Thyroid gland (tissue), 4 donors: ENCODE measurements at places on chromosomes 5 and 9. TPM values are rescaled to one million over a fixed set of nuclear protein-coding genes. Genes with fewer than 3 reads are reported as not detected.

Gene RNF224
- total RNA-seq = not detected

Gene DNAH5
- total RNA-seq = 1.3 TPM

Gene SMIM27
- 14.7 TPM for total RNA-seq

Gene CTXN3
- not detected for total RNA-seq

Gene CENPH
- 3.4 TPM for total RNA-seq

Gene GZMA
- total RNA-seq = not detected

Gene AGXT2
- total RNA-seq = not detected

Gene FRMPD1
- 0.49 TPM for total RNA-seq

Gene ZNF367
- total RNA-seq = 1.2 TPM

Gene N4BP3
- total RNA-seq = 6.4 TPM

Gene PLAC8L1
- total RNA-seq = not detected

Gene NKD2
- 0.78 TPM for total RNA-seq

Gene STPG3
- total RNA-seq = not detected

Gene MYOZ3
- total RNA-seq = 0.13 TPM

Gene C5orf52
- total RNA-seq = not detected

Gene NUDT12
- 48.2 TPM for total RNA-seq

Gene CYSRT1
- total RNA-seq = 2.3 TPM

Gene PTGER4
- total RNA-seq = 11.8 TPM

Gene PGM5
- 34.9 TPM for total RNA-seq

Gene RARS1
- total RNA-seq = 75.1 TPM

Gene C8G
- total RNA-seq = not detected

Gene SGCD
- total RNA-seq = 7.4 TPM

Gene ANKRD33B
- 0.67 TPM for total RNA-seq

Gene EGR1
- 72.3 TPM for total RNA-seq

Gene NSG2
- total RNA-seq = not detected

Gene ARRDC3
- total RNA-seq = 289 TPM
